ENCODE measurements at places on chromosomes 13 and 19. TPM values are rescaled to one million over a fixed set of nuclear protein-coding genes. Genes with fewer than 3 reads are reported as not detected.

LYL1 gene
- not detected for total RNA-seq

GRCh38 chr13:109389456-109389855 lies 396.9 kb downstream of the IRS2 start:
- peak; percentile 47 for DNase-seq

GRCh38 chr13:97715763-97716162 lies 237.7 kb upstream of the IPO5 start:
- no peak for DNase-seq

SSC5D gene
- 66.1 TPM for total RNA-seq

DNA sequence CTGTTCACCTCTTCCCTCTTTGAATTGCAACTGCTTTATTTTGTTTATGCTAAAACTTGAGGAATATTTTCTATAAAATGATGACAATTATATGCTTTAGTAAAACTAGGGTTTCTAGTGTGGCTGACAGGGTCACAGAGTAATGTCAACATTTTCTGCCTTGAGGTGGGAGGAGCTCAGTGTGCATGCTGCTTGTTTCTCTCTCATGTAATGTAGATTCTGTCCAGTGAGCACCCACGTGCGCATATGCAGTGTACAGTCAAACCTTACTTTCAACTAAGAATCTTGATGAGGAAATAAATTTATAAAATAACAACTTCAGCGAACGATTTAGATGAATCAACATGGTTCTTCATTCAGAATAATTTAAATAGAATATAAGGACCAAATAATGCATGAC lies 603.9 kb downstream of the PCDH17 start:
- DNase-seq, result no peak

DNA sequence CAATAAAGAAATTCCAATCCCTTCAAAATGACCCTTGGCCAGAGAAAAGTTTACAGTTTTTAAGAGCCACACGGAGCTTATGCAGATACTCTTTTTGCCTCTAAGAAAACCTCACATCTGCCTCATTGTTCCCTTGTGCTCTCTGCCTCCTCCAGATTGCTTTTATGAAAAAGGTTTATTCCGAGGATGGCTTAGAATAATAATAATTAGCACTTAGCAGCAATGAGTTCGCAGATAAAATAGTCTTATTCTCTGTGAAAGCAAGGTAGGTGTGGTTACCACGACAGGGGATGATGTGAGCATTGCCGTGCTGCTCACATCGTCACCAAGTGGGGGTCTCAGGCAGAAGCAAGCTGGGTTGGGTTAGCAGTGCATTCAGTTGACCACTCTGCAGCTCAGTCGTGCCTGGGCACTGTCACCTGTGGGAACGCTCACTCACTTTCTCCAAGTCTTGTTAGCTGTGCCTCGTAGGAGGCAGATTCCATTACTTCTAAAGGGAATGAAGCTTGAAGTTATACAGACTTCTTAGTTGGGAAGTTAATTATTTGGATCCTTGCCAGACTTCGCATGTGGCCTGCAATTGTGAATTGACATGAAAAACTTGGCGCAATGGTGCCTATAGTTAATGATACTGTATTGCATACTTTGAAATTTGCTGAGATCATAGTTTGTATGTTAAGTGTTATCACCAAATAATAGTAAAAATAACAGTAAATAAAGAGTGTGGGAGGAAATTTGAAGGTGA lies 157.2 kb downstream of the MYO16 start:
- no peak for DNase-seq

DNA sequence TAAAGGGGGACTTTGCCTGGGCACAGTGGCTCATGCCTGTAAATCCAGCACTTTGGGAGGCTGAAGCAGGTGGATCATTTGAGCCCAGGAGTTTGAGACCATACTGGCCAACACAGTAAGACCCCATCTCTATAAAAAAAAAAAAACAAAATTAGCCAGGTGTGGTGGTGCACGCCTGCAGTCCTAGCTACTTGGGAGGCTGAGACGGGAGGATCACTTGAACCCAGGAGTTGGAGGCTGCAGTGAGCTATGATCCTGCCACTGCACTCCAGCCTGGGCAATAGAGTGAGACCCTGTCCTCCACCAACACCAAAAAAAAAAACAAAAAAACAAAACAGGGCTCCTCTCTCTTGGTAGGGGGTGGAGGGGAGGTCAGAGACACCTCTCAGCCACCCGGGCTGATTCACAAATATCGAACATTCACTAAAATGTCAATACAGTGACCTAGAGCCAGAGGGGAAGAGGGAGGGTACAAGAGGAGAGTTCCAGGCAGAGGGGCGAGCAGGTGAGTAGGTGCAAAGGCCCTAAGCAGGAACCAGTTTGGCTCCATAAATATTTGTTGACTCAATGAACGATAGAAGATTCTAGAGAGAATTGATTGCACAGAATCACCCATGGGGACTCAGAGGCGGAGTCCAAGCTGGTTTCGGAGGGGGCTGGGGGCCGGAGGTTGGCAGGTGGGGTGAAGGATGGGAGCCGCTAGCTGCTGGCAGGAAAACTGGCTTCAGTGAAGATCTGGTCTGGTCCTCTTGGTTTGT lies 1.0 kb upstream of the CREB3L3 start:
- no peak for DNase-seq

DNA sequence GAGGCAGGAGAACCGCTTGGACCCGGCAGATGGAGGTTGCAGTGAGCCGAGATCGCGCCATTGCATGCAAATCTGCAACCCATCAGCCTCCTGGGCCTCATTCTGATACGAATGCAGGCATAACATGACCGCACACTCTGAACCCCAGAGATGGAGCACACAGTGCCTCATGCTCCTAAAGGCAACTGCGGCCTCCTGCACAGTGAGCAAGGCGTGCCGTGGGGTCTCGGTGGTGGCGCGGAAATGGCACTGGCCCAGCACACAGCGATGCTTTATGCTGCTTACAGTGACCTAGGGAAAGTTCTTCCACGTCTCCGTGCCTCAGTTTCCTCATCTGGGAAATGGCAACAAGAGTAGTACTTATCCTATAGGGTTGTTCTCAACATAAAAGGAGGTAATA lies 2.0 kb upstream of the C19orf12 start:
- DNase-seq, result no peak

GRCh38 chr13:39825886-39826285 lies 170.4 kb downstream of the COG6 start:
- no peak for DNase-seq

ZNF283 gene
- total RNA-seq, result 11.9 TPM

DNA sequence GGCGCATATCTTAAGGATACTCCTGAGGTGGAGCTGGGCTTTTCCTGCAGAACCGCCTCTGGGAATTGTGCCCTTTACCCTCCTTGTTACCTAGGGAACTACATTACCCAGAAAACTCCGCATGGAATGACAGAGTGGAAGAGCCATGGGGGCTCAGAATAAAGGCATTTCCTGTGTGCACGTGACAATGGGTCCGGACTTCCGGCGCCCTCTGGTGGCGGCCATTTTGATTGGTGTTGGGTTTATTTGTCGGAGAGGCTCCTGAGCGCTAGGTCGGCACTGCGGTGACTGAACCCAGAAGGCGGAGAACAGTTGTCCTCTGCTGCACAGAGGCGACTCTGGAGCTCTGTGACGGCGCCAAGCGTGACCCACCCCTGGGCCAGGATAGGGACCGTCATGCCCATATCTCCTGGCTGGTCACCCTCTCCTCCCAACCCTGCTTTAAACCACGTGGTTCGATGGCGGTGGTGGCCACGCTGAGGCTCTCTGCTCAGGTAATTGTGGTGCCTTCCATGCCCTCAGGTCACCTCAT lies at the start of gene ZNF587B:
ZNF587B (plus strand) TSS at position 229 of the 532 bp plus-strand sequence; CDS start at position 459, 230 bp downstream.
- peak; percentile 44 for DNase-seq

DNA sequence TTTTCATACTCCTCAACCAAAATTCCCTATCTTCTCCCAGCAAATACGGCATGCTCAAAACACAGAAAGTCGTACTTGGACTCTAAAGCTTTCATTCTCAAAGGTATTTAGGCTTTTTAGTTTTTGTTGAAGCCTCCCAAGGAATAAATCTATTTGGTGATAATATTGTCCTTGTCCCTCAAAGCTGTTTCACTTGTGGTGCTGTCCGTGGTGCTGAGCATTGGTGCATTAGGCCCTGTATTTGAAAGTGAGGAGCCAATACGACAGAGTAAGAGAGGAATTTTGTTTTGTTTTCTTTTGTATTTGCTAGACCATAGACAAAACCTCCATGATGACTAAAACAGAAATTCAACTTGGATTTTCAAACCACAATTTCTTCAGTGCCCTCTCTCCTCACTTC lies 3.2 kb upstream of the LGALS13 start:
- DNase-seq, result peak; percentile 8

GRCh38 chr19:31372246-31372781 lies 23.1 kb upstream of the TSHZ3 start:
- no peak for DNase-seq

- no peak for DNase-seq
Observed at GRCh38 chr13:55745828-55746227, 1394.9 kb upstream of the PRR20A start.

- DNase-seq, result peak; percentile 71
Observed at GRCh38 chr13:90105276-90105675, 1242.2 kb upstream of the MIR17HG start.

DNA sequence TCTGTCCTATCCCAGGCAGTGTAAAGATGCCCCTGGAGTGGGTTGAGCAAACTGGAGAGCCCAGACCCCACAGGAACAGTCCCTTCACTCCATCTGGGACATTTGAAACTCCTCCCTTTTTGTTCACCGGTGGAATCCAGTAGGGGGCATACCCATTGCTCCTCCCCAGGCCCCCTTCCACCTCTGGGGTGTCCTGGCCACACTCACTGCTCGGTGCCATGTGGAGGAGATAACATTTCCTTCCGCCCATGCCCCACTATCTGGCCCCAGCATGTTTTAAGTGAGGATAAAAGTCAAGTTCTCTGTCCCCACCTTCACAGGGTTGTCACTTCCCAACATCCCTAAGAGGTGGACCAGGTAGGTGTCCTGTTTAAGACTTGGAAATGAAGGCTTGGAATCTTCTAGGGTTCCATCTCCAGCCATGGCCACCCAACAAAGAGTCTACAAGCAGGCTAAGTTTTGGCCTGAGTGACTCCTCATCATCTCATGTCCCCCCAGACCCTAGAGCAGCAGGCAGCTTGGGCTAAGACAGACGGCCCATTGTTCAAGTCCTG lies 9.3 kb downstream of the ZNF526 start:
- no peak for DNase-seq

GRCh38 chr19:48962029-48962848 lies 2.9 kb upstream of the FTL start:
- DNase-seq, result no peak

PSPN gene
- 3.0 TPM for total RNA-seq

- no peak for DNase-seq
Observed at GRCh38 chr13:32515246-32515645, 23.3 kb downstream of the N4BP2L2 start.

- peak; percentile 75 for DNase-seq
Observed at GRCh38 chr19:46181388-46181779, 33.3 kb downstream of the IGFL2 start.

DNA sequence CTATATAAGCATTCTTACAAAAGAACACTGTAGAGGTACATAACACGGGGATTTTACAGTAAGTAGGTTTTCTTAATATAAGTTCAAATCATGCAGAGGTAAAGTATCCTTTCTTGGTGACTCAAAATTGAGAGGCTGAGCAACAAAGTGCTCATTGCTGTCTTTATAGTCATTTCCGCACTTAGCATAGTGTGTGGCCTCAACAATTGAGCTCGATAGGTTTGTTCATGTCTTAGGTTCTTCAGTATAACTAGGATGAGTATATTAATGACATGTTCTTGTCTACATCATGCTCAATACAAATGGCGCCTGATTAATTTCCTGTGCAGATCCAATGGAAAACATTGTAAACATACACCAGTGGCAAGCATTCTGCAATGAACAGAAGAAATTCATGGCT lies 1.4 kb downstream of the WDFY2 start:
- DNase-seq, result peak; percentile 55

ZNF579 gene
- 50.2 TPM for total RNA-seq

PRDX2 gene
- total RNA-seq, result 145 TPM

ARL11 gene
- not detected for total RNA-seq

DNA sequence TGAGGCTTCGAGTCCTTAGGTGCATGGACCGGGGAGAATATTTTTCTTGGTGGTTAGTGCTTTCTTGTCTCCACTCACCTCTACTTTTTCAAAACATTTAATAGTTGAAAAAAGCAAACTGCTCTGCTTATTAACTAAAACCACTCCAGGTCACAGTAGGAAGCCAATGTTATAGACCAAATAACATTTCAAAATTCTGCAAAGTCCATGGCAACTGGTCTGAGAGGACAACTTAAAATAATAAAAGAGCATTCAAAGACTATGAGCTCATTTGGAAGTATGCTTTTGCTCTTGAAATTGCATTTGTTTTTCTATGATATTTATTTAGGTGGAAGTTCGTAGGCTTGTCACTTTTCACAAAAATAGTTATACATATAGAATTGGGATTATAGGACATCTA lies 483.0 kb downstream of the DCT start:
- DNase-seq, result no peak

DNA sequence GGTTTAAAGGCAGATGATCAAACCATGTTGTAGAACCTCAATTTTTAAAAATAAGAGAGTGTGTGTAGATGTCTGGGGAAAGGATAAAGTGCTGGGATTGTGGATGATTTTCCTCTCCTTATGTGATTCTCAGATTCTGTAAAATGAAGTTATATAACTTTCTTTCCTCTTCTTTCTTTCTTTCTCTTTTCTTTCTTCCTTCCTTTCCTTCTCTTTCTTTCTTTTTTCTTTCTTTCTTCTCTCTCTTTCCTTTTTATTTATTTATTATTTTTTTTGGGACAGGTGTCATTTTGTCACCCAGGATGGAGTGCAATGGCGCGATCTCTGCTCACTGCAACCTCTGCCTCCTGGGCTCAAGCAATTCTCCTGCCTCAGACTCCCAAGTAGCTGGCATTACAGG lies 82.6 kb downstream of the GADD45B start:
- DNase-seq, result no peak

ZNF99 gene
- total RNA-seq, result not detected

- DNase-seq, result no peak
Observed at GRCh38 chr19:5436948-5437306, 18.3 kb upstream of the ZNRF4 start.

GRCh38 chr13:81639984-81640582 lies 1299.2 kb upstream of the SPRY2 start:
- no peak for DNase-seq

LYPD3 gene
- 0.22 TPM for total RNA-seq

YIPF2 gene
- 69.5 TPM for total RNA-seq

- DNase-seq, result no peak
Observed at GRCh38 chr19:54573330-54573872, at the start of gene LILRA2. Gene LILRA2 (plus strand): TSS chr19:54573790. CDS start chr19:54573879, 89 bp downstream.

S1PR2 gene
- total RNA-seq, result 16.8 TPM

- no peak for DNase-seq
Observed at GRCh38 chr19:2703691-2704216, 1.3 kb upstream of the GNG7 start.

SIGLEC10 gene
- not detected for total RNA-seq

DNA sequence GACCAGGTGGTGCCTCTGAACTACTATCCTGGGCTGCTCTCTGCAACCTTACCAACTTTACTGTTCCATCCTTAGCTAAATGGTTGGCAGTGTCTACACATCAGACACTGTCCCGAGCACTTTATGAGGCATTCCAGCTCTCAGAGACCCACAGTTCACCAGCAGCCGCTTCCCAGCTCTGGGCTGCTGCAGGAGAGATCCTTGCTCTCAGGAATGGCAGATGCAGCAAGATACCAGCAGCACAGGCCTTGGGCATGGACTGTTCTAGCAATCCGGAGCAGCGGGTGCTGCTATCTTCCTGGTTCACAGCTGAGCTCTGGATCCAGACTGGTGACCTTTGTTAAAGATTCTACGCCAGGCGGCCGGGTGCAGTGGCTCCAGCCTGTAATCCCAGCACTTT lies 3.3 kb upstream of the LPAR2 start:
- no peak for DNase-seq

- DNase-seq, result no peak
Observed at GRCh38 chr13:57799624-57800023, 168.1 kb downstream of the PCDH17 start.

All from astrocyte (in vitro differentiated cells and primary cell).